ENCODE measurements at places on chromosomes 7 and 10.

DNA sequence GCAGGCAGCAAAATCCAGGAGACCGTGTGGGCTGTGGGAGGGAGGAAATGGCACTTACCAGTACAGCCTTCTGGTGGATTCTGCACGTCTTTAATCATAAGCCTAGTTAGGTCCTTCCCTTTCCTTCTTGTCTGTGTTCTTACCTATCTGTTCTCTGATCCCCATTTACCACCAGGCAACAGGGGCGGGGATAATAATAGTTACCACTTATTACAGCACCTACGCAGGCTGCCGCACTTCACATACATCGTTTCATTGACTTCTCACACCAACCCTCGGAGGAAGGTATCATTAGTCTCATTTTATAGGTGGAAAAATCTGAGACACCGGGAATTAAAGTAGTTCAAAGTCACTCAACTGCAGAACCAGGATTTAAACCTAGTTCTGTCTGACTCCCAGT, 4.5 kb upstream of the EPHA1 start:
- DNase-seq = no peak

GRCh38 chr7:9600974-9601373, 1167.6 kb downstream of the NXPH1 start:
- DNase-seq = no peak

DNA sequence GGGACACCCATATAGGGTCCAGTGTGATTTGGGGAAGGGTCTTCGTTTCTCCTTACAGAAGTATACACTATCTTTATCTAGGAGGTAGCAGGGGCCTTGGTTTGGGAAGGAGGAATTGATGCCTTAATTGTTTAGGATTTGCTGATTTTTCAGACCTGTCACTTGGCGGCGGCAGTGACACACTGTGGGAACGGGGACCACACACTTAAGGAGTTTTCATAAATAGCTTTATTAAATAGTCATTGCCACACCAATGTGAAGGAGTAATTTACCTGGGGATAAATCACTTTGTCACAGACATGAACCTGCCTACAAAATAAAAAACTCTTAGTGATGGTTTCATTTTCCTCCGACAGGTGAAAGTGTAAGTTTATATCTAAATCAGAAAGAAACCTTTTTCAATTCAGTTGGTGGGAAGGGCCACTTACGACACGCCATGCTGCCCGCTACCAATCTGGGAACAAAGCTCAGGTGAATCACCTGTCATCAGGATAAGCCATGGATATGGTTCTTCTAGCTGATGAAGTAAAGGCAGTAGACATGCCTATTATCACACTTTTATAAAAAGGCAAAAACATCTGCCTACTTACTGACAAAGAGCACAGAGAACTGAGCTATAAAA, 12.3 kb upstream of the ENO4 start:
- DNase-seq = no peak

DNA sequence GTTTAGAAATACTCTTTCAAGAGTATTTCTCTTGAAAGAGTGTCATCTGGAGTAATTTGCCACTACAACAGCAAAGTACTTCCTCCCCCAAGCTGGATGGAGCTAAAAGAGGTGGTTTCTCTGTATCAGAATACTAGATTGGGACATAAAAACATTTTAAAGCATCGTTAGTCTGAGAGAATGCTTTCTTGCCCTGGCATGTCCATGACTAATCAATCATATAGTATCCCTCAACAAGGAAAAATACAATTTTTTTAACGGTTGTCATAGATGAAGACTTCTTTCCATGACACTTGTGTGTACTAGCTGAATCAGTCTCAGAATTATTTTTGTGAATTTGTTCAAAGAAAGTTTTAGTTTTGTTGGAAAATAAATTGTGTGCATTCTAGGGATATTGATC, 237.9 kb downstream of the NEBL start:
- DNase-seq = no peak

GRCh38 chr10:131824371-131825149, 76.2 kb upstream of the PPP2R2D start:
- no peak for DNase-seq

- no peak for DNase-seq
Measured at GRCh38 chr7:97337849-97338248, 220.4 kb downstream of the SDHAF3 start.
